ENCODE measurements at places on chromosomes 7 and 10. TPM values are rescaled to one million over a fixed set of nuclear protein-coding genes. Genes with fewer than 3 reads are reported as not detected.

DNA sequence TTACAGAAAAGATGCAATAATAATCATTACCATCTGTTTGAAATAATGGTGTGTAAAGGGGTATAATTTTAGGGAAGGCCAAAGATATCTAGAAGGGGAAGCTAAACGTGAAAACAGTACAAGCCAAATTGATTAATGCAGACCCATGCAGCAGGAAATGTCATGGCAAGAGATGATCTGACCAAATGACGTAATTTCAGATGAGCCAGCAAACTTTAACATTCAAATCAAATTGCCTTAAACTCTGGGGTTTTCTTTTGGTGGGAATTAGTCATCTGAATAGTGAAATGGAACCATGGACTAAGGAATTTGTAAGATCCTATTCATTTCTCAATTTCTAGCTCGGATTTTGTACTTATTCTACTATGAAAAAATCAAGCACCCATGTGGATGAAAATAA lies 21.4 kb upstream of the SCIN start:
- H3K36me3 ChIP-seq = no peaks in the 10 kb centered on the region
- H3K4me3 ChIP-seq = no peak overlapping the region
- no peak for DNase-seq
- H3K4me1 ChIP-seq = no peaks in the 10 kb centered on the region

The INSYN2A gene
- total RNA-seq = not detected

The VOPP1 gene
- 102 TPM for total RNA-seq

DNA sequence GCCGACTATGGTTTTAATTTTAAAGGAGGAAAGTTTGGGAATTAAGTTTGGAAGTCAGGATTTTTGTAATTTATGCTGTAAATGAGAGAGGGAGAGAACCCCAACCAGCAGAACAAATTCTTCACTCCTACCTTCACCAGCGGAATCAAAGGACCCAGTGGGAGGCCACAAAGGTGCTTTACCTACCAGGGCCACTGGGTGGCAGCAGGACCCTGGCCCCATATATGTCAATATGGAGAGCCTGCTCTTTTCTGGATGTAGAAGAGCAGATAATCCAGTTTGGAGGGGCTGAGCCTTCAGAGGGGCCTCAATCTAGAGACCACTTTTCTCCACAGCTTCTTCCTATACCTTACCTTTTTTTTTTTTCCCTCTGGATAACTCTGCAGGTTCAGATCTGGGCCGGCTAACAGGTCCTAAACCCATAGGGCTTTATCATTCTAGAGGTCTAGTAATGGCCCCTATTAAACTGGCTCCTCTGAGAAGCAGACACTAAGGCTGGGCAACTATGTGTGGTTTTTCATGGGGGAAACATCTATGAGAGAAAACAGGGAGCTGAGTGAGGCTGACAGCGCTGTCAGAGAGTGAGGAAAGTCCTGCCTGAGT lies 8.5 kb upstream of the SCD start:
- H3K27me3 ChIP-seq = no peaks in the 10 kb centered on the region
- no peak overlapping the region for H3K4me3 ChIP-seq
- no peaks in the 10 kb centered on the region for H3K4me1 ChIP-seq

- peaks cover 7% of the 10 kb centered on the region for H3K4me1 ChIP-seq
- peaks cover 11% of the 10 kb centered on the region for H3K36me3 ChIP-seq
- no peak overlapping the region for H3K4me3 ChIP-seq
- H3K27me3 ChIP-seq = no peaks in the 10 kb centered on the region
- DNase-seq = no peak
Measured at GRCh38 chr7:105133986-105134655, 120.1 kb downstream of the KMT2E start.

- no peak overlapping the region for H3K27ac ChIP-seq
- H3K4me1 ChIP-seq = no peaks in the 10 kb centered on the region
- no peaks in the 10 kb centered on the region for H3K27me3 ChIP-seq
- H3K4me3 ChIP-seq = no peak overlapping the region
Measured at GRCh38 chr7:119647286-119647685, 625.7 kb upstream of the KCND2 start.

The TMEM243 gene
- 53.1 TPM for total RNA-seq

The COBL gene
- not detected for total RNA-seq

The IGFBP1 gene
- total RNA-seq = not detected

The CYTH3 gene
- 1.1 TPM for total RNA-seq

GRCh38 chr10:131621784-131622624 lies 278.8 kb upstream of the PPP2R2D start:
- no peaks in the 10 kb centered on the region for H3K27me3 ChIP-seq
- H3K4me3 ChIP-seq = no peak overlapping the region
- H3K36me3 ChIP-seq = no peaks in the 10 kb centered on the region

DNA sequence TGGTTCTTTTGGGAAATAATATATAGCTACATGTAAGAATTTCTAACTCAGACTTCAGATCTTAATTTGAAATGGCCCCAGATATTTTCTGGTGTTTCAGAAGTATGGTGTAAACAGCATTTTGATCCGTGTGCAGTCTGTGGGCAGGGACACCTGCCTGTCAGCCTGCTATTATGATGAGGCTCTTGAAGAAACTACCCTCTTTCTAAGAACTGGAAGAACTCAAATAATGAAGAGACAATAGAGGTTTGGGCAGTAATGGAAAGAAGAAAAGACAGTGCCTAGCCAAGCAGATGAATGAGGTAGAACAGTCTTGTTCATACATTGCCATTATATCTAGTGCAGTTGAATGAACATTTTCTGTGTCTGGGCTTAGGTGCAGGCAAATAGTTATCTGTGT lies 256.6 kb downstream of the ARHGAP21 start:
- H3K36me3 ChIP-seq = no peaks in the 10 kb centered on the region
- H3K27me3 ChIP-seq = peaks cover 7% of the 10 kb centered on the region
- no peak overlapping the region for H3K4me3 ChIP-seq
- no peak overlapping the region for H3K27ac ChIP-seq
- no peak for DNase-seq

- DNase-seq = no peak
- no peak overlapping the region for H3K27ac ChIP-seq
- peaks cover 2% of the 10 kb centered on the region for H3K4me1 ChIP-seq
- H3K27me3 ChIP-seq = peaks cover 56% of the 10 kb centered on the region
Measured at GRCh38 chr7:45889367-45890067, 1.2 kb downstream of the IGFBP1 start.

GRCh38 chr7:73986158-73986631 lies 41.8 kb upstream of the ELN start:
- H3K4me3 ChIP-seq = no peak overlapping the region
- no peak overlapping the region for H3K27ac ChIP-seq
- H3K27me3 ChIP-seq = peaks cover 2% of the 10 kb centered on the region

The CADPS2 gene
- not detected for total RNA-seq

GRCh38 chr10:11387044-11387443 lies 224.4 kb downstream of the USP6NL start:
- no peak overlapping the region for H3K4me3 ChIP-seq
- no peaks in the 10 kb centered on the region for H3K36me3 ChIP-seq
- H3K27ac ChIP-seq = no peak overlapping the region
- no peaks in the 10 kb centered on the region for H3K27me3 ChIP-seq
- H3K4me1 ChIP-seq = peaks cover 2% of the 10 kb centered on the region

The FGL2 gene
- total RNA-seq = not detected

The PAX4 gene
- not detected for total RNA-seq

The LIPJ gene
- not detected for total RNA-seq

The PON3 gene
- not detected for total RNA-seq

- peak; percentile 12 for DNase-seq
- peaks cover 25% of the 10 kb centered on the region for H3K27me3 ChIP-seq
Measured at GRCh38 chr10:2925631-2926030, 141.7 kb upstream of the PFKP start.

- no peak for DNase-seq
- H3K27ac ChIP-seq = no peak overlapping the region
- no peak overlapping the region for H3K4me3 ChIP-seq
- peaks cover 64% of the 10 kb centered on the region for H3K36me3 ChIP-seq
- H3K27me3 ChIP-seq = no peaks in the 10 kb centered on the region
Measured at GRCh38 chr7:111554086-111554485, 8.2 kb downstream of the IMMP2L start.

GRCh38 chr10:132101529-132101928 lies 35.8 kb downstream of the JAKMIP3 start:
- no peak overlapping the region for H3K4me3 ChIP-seq
- no peak for DNase-seq
- no peak overlapping the region for H3K27ac ChIP-seq
- H3K27me3 ChIP-seq = peaks cover 19% of the 10 kb centered on the region
- H3K4me1 ChIP-seq = no peaks in the 10 kb centered on the region
